ENCODE measurements at places on chromosomes 6 and 20.
A peak's percentile ranks its signal among the peaks of the same experiment; 100 is the strongest.

DNA sequence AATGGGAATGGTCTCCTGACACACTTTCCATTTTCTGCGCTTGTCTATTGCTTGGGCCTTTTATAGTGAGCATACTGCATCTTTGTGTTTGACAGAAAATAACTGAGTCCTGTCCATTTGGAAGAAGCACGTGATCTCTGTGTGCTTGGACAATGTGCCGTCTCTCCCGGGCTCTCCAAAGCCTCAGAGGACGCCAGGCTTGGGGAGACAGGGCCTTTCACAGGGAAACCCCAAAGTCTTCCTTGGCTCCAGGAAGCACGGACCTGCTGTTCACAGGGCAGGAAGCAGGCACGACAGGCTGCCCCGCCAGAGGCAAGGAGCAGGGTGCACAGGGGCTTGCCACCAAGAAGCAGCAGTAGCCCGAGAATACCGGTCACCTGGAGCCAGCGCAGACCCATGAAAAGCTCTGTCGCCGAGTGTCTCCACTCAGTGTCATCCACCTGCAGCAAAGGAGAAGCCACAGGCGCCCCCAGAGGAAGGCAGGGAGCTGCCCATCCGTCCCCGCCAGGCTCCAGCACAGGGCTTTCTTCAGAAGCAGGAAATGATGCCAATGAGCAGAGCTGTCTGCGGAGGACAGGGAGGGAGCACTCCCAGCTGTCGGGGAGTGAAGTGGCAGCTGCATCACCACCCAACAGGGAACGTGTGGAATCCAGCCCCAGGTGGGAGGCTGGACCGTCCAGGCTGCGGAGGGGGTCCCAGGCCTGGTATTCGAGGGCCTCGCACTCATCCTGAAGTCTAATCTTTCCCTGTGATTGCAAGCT is 135.1 kb downstream of the AGPAT4 start:
- DNase-seq, result no peak

DNA sequence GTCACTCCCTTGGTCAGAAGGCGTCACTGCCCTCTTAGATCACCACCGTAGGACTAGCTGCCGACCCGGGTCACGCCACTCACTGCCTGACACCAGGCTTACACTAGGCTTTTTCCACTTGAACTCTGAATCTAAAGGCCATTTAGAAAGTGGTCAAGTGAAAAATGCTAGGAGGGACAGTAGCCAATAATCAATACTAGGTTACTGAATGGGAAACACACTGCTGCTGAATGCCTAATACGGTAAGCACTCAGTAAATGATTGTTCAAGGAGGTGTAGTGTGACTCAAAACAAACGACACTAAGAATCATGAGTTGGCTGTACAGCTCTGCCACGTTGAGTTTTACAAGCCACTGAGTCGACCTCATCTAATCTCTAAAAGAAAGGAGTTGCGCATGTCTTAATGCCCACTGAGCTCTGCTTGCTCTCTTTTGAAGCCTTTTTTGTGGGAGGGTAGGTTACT is 760 bp upstream of the IBTK start:
- DNase-seq, result peak; percentile 43

GRCh38 chr20:56359212-56360132 is 698 bp downstream of the FAM210B start:
- peak; percentile 36 for DNase-seq

- peak; percentile 37 for DNase-seq
Measured at GRCh38 chr20:62104791-62105345, 17.4 kb upstream of the LSM14B start.

- no peak for DNase-seq
Measured at GRCh38 chr6:139888681-139889122, 514.3 kb upstream of the CITED2 start.

- DNase-seq, result no peak
Measured at GRCh38 chr6:52144196-52145076, 41.7 kb upstream of the IL17A start.

GRCh38 chr6:92910646-92911045 is 508.7 kb downstream of the EPHA7 start:
- no peak for DNase-seq

DNA sequence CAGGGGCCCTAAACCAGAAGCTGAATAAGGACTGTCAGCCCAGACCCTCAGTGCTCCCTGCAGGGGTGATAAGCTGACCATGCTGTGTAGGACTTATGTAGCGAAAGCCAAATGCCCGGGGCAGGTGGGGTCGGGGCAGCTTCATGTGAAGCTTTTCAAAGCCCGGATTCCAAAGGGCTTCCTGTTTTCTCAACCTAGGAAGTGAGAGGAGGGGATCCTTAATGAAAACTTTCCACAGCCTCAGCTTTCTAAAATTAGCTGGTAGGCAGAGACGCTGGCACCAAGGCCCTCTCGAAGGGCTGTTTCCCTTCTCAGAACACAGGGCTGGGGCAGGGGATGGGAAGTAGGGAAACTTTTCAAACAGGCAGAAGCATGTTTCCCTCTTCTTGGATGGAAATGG is 148.9 kb downstream of the NFATC2 start:
- DNase-seq, result no peak

DNA sequence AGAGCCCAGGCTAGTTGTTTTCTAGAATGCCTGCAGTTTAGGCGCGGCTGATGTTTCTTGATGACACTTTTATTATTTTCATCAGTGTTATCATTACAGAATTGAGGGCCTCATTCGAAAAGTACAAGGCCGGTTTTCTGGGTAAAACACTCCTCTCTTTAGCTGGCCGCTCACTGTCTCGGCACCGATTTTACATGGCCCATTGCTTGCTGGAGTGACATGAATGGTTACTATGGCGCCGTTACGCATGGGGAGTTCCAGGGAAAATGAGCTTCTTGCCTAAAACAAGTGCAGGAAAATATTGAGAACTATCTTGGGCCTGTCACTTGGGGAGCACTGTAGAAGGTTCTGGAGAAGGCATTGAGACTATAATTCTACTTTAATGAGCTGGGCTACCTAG is 317.8 kb downstream of the CDH4 start:
- no peak for DNase-seq

GRCh38 chr6:107957308-107957908 is 600 bp downstream of the SEC63 start:
- peak; percentile 48 for DNase-seq

GRCh38 chr6:168951217-168951616 is 302.4 kb downstream of the THBS2 start:
- DNase-seq, result no peak

DNA sequence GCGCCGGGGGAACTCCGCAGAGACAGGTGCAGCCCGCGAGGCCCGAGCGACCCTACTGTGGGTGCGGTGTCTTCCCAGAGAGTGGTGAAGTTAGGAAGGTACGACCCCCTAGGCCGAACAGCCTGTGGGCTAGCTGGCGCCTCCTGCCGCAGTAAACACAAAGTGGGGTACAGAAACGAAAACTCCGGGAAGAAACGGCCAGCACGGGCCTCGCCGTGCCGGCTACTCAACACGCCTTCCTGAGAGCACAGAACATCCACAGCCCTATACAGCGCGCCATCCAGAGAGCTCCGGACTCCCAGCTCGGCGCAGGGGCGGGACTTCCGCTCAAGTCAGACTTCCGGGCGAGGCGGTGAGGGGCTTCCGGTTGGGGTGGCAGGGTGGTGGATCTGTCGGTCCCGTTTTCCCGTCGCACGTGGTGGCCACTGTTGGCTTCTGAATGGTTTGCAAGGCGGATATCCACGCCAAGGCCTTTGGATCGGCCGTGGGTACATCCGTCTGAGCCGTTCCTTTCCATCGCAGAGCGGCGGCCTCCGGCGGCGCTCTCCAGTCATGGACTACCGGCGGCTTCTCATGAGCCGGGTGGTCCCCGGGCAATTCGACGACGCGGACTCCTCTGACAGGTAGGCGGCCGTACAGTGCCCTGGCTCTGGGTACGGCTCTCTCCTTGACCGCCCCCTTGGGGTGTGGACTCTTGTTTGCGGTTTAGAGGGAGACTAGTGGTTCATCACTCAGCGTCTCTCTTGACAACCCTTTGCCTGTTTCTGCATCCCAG is at the start of the genes CAGE1 and RIOK1:
CAGE1 (minus strand) TSS at position 292 of the 775 bp plus-strand sequence. CDS start 2,569 bp downstream, outside the sequence.
RIOK1 (plus strand) TSS at position 358 of the 775 bp plus-strand sequence; CDS start at position 553, 195 bp downstream.
- DNase-seq, result peak; percentile 81

GRCh38 chr6:166505133-166505905 is 81.2 kb downstream of the RAMACL start:
- no peak for DNase-seq

DNA sequence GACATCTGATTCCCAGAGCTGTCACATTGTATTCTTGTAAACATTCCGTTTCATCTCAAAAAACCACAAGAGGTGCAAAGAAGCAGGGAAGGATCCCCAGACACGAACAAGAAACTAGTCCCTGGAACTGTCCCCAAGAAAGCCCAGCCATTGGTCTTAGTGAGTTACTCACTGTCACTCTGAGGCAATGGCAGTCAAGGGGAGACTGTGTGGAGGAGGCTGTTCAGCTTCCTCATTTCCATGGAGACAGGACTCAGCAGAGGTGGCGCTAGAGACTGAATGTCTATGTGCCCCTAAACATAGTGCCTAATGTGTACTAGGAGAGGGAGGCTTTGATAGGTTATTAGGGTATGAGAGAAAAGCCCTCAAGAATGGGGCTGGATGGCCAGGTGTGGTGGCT is 11.1 kb downstream of the ULBP1 start:
- no peak for DNase-seq

GRCh38 chr6:17393892-17394631 is 667 bp downstream of the CAP2 start:
- DNase-seq, result no peak

DNA sequence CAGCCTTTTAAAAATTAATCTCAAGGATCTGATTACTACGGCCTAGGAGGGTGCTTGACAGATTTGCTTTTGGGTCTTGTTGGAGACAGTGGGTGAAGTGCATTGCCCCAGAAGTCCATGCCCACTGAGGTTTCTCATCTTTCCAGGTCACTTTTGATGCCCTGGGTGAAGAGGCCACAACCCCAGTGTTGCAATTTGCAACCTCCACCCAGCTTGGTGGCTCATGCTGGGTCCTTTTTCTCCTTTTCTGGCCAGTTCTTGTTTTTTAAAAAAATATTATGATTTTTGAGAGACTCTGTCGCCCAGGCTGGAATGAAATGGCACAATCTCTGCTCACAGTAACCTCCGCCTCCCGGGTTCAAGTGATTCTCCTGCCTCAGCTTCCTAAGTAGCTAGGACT is 9.4 kb downstream of the STX11 start:
- DNase-seq, result no peak

- DNase-seq, result no peak
Measured at GRCh38 chr6:14681699-14682487, 564.0 kb upstream of the JARID2 start.

DNA sequence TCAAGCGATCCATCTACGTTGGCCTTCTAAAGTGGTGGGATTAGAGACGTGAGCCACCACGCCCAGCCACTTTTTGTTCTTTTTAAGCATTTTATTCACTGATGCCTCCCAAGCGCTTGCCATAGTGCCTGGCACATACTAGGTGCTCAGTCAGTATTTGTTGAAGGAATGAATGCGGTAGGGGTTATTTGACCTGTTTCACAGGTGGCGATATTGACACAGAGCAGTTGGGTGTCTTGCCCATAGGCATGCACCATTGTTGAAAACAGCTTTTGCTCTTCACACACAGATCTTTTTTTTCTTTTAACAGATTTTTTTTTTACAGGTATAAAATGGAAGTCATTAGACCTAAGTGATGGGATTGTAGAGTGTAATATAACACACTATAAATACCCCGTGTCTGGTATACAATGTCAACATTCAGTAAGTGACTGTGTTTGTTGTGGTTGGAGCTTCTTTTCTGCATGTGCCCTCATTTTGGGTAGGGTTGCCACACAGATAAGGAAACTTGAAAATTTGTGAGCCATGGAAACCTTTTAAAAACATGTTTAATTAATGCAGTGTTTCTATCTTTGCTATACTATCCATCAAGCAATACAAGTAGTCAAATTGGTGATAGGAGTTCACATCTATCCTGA is 24.8 kb downstream of the RREB1 start:
- DNase-seq, result no peak

DNA sequence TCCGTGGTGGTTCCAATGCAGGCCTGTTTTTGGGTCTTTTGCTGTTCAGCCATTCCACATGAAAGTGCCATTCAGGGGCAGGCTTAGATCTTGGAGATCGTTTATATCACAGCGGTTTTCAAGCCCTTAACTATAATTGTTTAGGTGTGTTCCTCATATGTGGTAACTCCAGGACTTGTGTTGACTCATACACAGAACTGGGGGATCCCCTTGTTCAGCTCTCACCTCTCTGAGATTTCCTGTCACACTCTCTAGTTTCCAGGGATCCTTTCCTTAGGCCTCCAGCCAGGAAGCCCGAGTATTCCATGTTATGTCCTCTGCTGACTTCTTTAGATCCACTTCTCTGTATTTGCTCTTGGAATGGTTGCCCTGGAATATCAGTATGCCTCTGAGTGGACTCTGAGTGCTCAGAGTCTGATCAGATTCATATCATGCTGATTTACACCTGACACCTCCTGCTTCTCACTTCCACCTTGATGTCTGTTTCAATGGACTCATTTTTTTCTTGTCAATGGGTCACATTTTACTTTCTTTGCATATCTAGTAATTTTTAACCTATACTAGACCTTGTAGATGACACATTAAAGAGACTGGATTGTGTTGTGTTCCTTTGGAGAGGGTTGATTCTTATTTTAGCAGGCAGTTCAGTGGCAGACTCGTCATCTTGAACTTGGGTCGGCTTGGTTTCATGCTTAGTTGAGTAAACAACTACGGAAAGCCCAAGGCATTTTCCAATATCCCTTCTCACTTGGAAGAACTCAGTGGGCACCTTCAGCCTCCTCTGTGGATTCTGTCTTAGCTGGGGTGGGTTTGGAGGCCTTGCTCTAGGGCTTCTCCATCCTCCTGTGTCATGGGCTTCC is 13.1 kb downstream of the NTSR1 start:
- no peak for DNase-seq

DNA sequence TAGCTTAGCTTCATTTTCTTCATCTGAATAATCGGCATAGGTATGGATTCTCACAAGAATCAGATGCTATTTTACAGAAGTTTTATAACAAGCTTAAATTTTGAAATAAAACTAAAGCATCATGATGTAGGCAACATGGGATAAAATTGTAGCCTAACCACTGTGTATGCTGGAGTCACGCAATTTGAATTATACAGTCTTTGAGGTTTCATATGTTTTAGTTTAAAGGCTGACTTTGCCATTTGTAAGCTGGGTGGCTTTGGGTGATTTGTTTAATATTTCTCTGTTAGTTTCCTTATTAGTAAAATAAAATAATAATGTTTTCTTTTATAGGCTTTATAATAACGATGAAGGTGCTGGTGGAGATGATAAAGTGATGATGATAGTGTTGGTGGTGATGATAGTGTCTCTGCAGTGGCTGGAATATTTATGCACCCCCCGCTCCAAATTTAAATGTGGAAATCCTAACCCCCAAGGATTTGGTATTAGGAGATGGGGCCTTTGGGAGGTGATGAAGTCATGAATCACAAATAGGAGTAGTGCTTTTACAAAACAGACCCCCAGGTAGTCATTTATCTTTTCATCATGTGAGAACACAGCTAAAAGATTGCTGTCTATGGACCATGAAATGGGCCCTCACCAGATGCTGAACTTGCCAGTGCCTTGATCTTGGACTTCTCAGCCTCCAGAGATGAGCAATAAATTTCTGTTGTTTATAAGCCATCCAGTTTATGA is 42.0 kb downstream of the DOK5 start:
- no peak for DNase-seq

GRCh38 chr6:158170656-158171081 is 2.5 kb downstream of the GTF2H5 start:
- DNase-seq, result peak; percentile 77
